Osteocyte (in vitro differentiated cells): ENCODE measurements at places on chromosomes 6 and 20. TPM values are rescaled to one million over a fixed set of nuclear protein-coding genes. Genes with fewer than 3 reads are reported as not detected.

DNA sequence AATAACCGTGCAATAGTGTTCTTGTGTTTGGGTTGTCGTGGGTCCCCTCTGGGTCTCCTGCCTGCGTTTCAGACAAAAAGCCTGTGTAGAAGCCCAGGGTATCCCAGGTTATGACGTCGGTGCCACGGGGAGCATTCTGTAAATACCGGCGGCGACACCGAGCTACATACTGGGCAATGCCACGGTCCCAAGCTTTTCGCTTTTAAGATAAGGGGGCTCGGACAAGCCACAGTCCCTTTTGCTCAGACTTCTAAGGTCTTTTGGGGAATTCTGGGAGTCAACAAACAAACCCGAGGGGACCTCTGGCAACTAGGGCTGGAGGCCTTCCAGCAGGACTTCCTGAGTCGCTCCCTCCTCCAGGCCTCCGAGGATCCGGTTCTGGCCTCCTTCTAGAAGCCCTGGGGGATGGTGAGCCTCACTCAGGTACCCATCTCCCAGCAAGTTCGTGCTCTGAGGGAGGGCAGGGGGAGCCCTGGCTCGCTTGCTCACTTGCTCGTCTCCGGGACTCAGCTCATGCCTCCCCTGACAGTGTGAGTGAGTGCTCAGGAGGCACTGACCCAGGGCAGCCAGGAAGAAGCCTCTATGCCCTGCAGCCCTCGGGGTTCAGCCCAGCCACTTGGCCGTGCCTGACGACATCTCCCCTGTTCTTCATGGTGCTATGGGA is 62.4 kb upstream of the MRPS10 start:
- no peak for DNase-seq

DNA sequence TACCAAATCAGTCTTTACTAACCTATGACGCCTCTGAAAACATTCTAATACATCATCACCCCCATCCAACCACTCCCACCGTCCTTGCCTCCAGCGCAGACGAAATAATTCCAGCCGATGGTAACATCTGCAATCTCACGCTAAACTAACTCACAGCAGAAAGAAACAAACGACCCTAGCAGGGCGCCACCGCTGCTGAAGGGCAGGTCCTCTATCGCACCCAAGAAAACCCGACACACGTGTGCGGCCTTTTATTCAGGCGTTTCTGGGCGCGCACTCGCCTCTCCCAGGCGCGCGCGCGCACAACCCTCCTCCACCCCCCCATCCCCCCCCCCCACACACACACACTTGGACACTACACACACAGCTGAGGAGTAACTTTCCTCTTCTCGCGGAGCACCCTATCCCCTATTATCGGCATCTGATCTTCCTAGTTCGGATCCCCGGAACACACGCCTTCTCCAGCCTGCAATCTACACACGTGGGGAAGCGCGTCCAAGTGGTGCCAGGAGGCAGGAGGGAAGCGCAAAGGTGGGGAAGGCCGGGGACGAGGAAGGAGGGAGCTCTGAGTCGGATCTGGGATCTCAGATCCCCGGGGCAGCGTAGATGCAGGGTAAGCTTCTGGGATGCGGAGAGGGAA is 1.4 kb downstream of the GFOD1 start:
- DNase-seq, result no peak

DNA sequence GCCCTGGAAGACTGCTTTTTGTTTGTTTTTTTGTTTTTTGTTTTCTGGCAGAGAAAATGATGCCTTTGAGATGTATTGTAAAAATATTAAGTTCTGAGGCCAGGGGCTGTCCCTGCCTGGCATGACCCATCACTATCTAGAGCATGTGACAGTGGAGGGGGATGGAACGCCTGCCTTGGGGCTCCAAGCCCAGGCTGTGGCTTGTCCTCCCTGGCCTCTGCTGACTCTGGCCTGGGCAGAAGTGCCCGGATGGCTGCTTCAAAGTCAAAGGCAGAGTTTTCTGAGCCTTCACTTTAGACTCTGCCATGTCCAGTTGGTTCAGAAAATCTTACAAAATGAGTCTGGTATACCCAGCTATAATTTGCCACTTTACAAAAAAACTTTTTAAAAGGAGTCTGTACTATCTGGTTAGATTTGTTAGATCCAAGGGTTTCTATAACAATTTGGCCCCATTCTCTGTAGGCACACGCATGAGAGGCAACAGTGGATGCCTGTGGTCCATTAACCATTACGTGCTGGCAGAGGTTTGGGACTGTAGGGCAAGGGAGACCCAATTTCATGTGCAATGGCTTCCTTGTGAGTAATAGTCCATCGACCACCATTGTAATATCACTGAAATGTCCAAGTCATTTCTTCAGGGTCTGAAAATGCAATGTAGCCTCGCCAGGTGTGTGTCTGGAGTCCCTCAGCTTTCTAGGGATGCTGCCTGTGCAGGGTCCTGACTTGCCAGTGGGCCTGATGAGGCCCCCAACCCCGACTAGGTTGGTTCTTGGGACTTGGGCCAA is 8.3 kb downstream of the PPP1R3G start:
- no peak for DNase-seq

DNA sequence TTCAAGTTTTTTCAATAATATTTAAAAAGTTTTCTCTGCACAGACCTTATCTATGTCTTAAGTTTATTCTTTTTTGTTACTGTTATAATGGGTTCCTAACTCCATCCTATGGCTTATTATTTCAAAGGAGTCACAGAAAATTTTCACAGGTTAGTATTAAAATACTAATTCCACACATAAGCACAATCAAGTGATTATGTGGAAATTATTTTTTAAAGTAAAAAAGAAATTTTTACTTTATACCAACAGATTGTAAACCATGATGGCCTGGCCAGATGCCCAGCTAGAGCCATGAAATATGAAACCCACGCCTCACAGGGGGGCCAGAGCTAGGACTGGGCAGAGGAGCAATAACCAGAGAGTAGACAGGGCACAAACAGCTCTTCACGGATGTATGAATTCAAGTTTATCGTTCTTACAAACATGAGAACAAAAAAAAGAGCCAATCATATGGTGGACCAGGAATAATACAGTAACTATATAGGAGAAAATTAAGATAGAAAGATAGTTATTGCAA is 34.0 kb downstream of the NUDT3 start:
- DNase-seq, result no peak

DNA sequence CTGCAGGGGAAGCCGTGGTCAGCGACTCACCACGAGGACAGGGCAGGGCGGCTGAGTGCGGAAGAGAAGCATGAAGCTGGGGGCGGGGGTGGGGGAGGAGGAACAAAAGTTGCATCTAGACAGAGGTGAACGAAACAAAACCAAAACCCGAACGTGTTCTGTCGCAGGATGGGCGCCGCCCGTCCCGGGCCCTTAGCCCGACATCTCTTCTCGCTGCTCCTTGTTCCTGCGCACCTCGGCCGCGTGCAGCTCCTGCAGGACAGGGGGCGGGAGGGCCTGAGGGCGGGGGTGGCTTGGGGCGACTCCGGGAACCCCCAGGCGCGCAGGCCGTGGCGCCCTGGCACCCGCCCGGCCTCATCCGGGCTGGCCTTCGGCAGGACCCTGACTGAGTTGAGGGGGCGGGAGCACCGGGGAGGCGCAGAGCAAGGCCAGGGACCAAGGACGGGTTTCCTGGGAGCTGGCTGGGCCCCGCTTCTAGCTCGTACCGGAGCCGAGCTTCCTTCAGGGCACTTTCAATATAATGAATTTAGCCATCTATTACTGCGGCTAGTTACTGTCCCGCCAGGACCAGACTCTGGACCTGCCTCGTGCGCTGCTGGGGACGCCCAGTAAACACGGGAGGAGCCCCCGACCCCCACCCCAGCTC is 12.0 kb downstream of the STMN3 start:
- DNase-seq, result no peak

DNA sequence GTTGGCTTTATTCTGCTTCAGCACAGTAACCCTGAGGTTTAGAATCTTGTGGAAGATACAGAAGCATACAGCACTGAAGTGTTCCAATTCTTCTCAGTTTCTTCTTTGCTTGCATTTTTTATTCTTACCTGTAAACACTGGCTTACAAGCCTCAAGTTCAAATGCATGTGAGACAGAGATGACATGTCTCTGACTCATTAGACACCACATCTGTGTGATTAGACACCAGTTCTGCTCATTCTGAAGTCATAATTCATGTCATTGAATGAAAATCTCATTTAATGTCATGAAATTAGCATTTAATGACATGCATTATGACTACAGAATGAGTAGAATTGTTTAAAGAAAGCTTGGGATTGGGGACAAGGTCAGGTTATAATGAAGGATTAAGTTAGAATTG is 5.8 kb downstream of the GZF1 start:
- no peak for DNase-seq

- DNase-seq, result no peak
These were observed 4.3 kb downstream of the PPP1R11 start for GRCh38 chr6:30071081-30071818.

DNA sequence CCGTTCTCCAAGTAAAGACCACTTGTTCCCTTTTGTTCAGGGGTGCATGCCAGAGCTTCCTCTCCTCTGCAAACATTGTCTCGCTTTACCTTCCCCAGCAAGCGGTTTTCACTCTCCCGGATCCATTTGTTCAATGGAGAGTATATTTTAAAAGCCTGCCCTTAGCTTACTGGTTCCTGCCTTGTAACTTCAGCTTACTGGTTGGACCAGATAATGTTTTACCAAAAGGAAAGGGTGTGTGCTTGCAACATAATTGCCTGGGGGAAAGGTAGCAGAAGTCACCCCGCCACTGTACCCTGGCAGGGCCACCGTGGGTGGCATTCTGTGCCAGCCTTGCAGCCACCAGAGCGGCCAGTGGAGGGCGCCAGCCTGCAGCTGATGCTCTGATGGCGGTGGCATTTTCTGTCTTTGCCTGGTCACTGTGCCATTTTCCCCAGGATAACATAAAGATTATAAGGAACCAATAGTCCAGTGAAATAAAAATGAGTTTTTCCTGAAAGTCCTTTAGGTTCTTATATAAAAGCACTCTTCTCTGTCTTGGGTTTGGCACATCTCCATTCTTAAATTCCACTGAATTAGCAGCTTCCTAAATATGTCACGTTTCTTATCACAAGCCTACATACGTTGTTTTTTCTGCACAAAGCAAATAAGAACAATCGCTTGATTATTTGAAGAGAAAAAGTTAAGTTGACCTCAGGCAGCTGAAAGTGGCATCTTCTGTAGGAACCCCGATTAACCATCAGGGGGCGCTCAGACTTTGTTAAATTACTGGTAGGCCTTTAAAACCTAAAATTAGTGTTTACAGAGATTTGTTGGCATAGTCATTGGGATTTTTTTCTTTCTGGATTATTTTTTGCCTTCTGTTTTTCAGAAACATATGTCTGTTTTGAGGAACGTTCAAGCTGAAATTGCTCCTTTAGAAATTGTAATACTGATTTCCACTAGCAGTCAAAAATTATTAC is 67.4 kb upstream of the XRN2 start:
- DNase-seq, result no peak

DNA sequence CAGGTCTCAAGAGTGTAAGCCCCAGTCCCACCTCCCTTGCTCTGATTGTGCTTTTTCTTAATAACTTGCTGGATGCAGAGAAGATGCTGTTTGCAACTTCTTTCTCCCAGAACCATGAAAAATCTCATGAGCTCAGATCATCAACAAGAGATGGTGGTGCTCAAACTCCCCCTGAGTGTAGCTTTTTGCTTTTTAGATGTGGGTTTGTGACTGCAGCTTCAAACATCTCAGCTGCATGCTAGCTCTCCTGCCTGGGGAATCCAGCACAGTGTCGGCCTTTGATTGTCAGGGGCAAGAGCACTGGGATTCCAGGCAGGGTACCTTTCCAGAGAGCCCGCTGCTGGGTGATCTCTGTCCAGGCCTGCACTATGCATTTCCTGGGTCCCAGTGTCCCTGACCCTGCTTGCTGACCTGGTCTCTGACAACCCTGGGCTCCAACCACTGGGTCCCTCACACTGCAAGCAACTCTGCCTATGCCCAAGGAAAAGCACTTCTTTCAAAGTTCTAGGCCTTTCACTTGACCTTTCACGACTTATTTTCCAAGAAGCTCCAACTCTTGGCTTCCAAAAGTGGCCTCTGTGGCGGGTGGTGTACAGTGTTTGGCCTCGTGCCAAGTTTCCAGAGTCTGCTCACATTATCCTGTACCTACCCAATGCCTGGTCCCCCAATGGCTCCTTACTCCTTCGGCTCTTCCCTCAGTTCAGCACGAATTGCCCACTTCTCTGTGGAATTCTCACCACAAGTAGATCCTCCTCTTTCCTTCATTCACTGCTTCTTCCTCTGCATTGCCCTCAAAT is 69.7 kb upstream of the LY86 start:
- no peak for DNase-seq

- no peak for DNase-seq
These were observed 6.2 kb downstream of the C20orf204 start for GRCh38 chr20:64042054-64042781.

GRCh38 chr6:143401636-143402370 is 48.7 kb downstream of the ADAT2 start:
- no peak for DNase-seq

DNA sequence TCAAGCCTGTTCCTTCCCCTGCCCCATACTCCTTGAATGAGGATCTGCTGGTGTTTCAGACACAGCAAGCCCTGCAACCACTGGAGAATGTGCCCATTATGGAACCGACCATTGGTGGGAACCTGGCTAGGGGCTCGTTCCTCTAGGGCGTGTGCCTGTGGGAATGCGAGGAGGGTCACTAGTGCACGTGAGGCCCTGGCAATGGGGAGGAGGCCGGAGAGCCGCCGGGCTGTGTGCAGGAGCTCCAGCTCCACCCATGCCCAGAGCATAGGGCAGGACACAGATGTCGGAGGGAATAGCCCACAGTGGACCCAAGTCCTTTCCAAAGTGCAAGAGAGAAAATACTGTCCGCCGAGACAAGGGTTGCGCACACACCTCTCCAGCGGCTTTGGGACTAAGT is 99.3 kb downstream of the ERMARD start:
- DNase-seq, result peak; percentile 73

DNA sequence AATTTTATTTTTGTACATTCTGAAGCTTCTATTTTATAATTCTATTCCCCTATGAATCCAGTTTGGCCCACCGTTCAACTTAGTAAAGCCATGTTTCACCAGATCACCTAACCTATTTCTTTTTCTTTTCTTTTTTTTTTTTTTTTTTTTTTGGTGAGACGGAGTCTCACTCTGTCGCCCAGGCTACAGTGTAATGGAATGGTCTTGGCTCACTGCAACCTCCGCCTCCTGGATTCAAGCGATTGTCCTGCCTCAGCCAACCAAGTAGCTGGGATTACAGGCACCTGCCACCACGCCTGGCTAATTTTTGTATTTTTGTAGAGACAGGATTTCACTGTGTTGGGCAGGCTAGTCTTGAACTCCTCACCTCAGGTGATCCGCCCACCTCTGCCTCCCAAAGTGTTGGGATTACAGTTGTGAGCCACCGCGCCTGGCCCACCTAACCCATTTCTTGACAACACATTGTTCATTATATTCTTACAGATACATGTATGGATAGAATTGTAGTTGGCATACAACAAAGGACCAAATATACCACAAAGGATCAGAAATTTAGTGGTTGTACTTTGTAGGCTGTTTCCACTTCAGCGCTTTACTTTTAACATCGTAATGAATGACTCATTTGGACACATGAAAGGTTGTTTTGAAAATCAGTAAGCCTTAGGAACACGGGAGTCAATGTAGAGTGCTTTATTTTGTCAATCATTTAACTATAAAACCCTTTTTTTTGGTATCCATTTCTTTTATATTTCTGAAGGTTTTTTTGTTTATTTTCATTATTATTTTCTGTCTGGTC is 63.2 kb downstream of the GJA1 start:
- DNase-seq, result no peak

Gene C4B
- 10.5 and 11.8 TPM in 2 replicates for total RNA-seq

Gene CLPSL1
- total RNA-seq, result not detected in 2 replicates

Gene EPB41L2
- 65.3 and 67.5 TPM in 2 replicates for total RNA-seq
